ENCODE measurements at places on chromosomes 3 and 15.

DNA sequence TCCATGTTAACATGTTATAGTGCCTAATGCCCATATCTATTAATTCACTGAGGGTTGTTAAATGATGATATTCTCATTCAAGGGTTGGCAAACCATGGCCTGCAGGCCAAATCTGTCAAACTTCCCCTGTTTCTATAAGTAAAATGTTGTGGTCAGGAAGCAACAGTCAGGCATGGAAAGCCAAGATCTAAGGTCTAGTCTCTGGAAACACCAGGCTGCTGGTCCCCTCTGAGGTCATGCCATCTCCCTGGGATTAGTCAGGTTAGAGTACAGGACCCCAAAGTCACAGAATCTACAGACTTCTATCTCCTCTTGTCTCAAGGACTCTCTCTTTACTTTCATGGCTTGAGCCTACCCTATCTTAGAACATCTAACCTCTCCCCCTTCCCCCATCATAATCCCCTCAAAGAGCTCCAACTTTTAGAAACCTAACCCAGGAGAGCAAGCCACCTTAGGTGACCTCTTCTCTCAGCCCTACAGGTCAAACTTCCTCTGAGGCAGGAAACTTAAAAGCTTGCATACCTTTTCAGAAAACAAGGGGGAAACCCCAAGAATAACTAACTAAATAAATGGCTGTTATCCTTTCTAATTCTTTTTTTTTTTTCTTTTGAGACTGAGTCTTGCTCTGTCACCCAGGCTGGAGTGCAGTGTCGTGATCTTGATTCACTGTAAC is 15.3 kb upstream of the HERC1 start:
- no peak for DNase-seq

DNA sequence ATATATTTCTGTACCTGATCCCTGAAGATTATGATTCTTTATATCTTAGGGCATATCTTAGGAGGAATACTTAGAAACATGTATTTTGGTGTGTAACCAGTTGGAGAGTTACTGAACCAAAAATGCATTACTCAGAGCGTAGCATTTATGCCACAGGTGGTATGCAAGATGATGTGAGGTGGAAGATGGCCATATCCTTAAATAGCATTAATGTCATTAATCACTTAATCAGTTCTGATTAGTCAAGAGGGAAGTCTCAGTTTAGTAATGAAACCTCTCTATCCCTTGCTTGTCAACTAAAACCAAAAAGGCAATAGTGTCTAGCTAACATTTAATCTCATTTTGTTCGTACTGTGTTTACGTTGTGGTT is 130.5 kb upstream of the PHLDB2 start:
- DNase-seq: no peak

DNA sequence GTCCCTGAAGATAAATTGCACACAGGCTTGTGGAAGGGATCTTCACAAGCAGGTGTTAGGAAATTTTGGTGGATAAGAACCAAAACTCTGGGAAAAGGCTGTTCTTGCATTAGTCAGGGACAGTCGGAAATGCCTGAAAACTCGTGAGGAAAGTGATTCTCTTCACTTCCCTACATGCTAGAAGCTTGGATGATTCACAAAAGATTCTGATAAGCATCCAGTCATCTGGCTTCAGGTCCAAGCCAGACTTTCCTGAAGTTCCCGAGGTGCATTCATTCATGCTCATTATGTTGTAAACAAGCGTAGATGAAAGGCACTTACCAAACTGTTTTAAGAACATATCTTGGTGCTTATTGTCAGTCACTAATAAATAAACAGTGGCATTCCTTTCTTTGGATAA is 1028.7 kb downstream of the NTRK3 start:
- DNase-seq: no peak

DNA sequence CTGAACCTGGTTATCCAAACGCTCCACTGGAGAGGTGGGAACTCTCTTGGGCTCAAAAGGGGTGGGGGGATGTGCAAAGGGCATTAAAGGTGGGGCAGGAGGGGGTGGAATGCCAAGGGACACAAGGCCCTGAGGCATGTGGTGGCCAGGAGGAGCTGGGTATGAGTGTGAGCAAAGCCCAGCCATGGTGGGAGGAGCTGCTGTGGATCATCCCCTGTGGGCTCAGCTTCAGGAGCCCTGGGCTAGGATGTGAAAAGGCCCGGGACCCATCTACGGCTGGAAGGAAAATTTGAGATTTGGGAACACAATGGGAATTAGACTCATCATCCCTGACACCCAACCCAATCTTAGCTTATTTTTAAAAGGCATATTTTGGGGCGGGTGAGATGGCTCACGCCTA is 33.3 kb downstream of the MGLL start:
- no peak for DNase-seq

DNA sequence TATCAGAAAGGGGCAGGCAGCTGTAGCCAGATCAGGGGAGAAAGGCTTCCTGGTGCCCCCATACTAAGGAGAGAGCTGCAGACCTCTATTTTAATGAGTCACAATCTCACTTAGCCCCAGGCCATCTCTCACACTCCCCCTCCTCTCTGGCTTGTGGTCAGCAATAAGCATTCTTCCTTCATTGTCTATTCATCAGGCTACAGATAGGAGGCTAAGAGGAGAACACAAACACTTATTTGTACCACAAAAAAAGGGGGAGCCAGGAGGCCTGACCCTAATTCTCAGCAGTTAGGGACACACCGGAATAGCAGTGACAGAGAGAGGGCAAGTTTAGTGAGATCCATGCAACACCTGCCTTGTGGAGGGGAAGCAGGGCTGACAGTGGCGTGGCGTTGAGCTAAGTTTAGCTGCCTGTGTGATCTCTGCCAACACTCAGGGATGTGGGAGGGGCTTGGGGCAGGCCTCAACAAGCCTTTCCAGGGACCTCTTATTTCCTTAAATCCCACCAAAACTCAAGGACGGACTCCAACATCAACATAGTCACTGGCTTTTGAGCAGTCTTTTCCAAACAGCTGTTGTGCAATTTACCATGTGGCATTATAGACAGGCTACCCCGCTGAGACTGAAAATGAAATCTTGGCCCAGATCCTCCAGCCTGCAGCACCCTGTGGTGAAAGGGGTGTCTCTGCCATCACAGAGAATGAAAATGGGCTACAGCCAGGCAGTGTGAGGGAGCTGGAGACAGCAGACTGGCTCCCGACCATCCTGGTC is 191.9 kb upstream of the TSC22D2 start:
- no peak for DNase-seq

GRCh38 chr3:111768571-111769100 is 90.4 kb upstream of the PHLDB2 start:
- DNase-seq: no peak

DNA sequence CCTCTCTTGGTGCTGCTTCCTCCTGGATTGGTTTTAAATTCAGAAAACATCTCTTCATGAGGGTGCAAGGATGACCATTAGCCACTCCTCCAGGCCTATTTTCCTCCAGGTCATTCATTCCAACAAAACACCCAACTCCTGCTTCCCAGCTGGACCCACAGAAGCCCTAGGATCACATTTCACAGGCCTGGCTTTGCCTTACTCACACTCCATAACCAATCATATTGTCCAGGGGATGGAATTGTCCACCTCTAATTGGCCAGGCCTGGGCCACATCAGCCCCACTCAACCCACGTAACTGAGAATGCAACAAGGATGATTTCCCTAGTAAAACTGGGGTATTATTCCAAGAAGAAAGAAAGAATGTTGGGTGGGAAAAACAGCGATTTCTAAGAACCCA is 616.7 kb upstream of the SUCLG2 start:
- no peak for DNase-seq

Data from activated CD8-positive, alpha-beta memory T cell treated with anti-CD3 and anti-CD28 coated beads for 1 hour (primary cell).